ENCODE measurements at places on chromosomes 1 and 21.

DNA sequence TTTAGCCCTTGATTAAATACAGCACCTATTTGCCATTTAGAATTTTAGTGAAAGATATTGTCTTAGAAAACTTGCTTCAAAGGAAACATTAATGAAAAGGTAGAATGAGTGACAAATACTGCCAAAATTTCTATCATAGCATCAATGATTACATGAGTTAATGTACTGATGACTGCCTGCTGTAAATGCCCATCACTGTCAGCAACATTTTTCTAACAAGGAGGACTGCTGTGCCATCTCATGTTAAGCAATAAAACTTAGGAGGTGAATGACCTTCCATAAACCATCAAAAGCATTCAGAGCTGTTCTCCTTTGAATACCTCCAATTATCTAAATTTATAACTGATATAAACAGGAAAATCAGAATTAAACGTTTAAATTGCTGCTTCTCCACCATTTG lies 54.3 kb downstream of the GRIK1 start:
- H3K4me3 ChIP-seq, result no peak overlapping the region
- H3K4me1 ChIP-seq, result no peaks in the 10 kb centered on the region
- no peaks in the 10 kb centered on the region for H3K36me3 ChIP-seq
- no peak for DNase-seq
- no peak overlapping the region for H3K27ac ChIP-seq

- H3K36me3 ChIP-seq, result no peaks in the 10 kb centered on the region
- DNase-seq, result no peak
- no peaks in the 10 kb centered on the region for H3K27me3 ChIP-seq
- H3K4me3 ChIP-seq, result no peak overlapping the region
- H3K4me1 ChIP-seq, result no peaks in the 10 kb centered on the region
Measured at GRCh38 chr1:4734791-4735190, 80.4 kb downstream of the AJAP1 start.

- H3K27ac ChIP-seq, result peak overlapping the region; percentile 72
- H3K4me1 ChIP-seq, result peaks cover 36% of the 10 kb centered on the region
- no peak overlapping the region for H3K4me3 ChIP-seq
- peak; percentile 85 for DNase-seq
- H3K27me3 ChIP-seq, result no peaks in the 10 kb centered on the region
Measured at GRCh38 chr1:215475796-215476481, 91.2 kb upstream of the KCTD3 start.

GRCh38 chr1:36636206-36636605 lies 153.5 kb upstream of the CSF3R start:
- DNase-seq, result no peak
- no peak overlapping the region for H3K27ac ChIP-seq
- H3K4me1 ChIP-seq, result no peaks in the 10 kb centered on the region
- no peak overlapping the region for H3K4me3 ChIP-seq

- no peaks in the 10 kb centered on the region for H3K36me3 ChIP-seq
- H3K27ac ChIP-seq, result no peak overlapping the region
- H3K4me1 ChIP-seq, result no peaks in the 10 kb centered on the region
- no peak for DNase-seq
Measured at GRCh38 chr1:118826669-118827068, 161.5 kb downstream of the TBX15 start.

DNA sequence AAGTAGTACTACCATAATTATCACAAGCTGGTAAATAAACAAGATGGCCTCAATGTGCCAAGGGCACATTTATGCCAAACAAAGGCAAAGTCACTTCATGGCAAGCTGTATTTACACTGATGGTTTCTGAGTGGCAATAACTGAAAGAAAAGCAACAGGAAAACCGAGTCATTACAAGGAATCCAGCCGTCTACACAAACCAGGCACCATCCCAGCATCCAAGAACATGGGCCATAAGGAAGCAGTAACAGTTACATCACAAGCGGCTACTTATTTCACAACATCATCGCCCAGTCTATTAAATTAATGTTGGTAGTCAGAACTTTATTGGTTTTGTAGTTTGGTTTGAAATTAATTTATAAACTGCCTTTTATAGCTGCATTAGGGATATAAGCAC lies 214.2 kb downstream of the RERE start:
- H3K27me3 ChIP-seq, result no peaks in the 10 kb centered on the region
- no peak overlapping the region for H3K27ac ChIP-seq
- peak; percentile 51 for DNase-seq
- no peaks in the 10 kb centered on the region for H3K36me3 ChIP-seq
- H3K4me1 ChIP-seq, result peaks cover 5% of the 10 kb centered on the region

- no peaks in the 10 kb centered on the region for H3K27me3 ChIP-seq
- no peak for DNase-seq
- H3K27ac ChIP-seq, result no peak overlapping the region
- no peaks in the 10 kb centered on the region for H3K36me3 ChIP-seq
Measured at GRCh38 chr1:110243574-110243973, 33.5 kb downstream of the KCNC4 start.

DNA sequence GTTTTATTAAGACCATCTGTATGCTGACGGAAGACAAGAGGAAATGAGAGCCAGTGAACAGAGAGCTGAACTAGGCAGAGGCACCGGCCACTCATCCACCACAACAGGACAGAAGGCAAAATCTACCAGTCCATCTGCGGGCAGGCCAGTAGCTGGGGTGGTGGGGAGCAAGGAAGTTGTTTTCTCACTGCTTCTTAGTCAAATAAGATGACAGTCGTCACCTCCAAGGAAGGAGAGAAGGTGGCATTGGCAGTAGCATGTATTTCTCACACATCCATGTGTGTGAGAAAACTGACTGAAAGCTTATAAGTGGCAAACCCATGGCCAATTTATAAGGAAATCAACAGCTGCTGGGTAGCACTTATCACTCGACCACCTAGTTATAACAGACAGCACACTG lies 8.2 kb downstream of the TTC13 start:
- no peaks in the 10 kb centered on the region for H3K27me3 ChIP-seq
- H3K27ac ChIP-seq, result no peak overlapping the region
- no peak for DNase-seq
- no peak overlapping the region for H3K4me3 ChIP-seq
- H3K36me3 ChIP-seq, result no peaks in the 10 kb centered on the region

DNA sequence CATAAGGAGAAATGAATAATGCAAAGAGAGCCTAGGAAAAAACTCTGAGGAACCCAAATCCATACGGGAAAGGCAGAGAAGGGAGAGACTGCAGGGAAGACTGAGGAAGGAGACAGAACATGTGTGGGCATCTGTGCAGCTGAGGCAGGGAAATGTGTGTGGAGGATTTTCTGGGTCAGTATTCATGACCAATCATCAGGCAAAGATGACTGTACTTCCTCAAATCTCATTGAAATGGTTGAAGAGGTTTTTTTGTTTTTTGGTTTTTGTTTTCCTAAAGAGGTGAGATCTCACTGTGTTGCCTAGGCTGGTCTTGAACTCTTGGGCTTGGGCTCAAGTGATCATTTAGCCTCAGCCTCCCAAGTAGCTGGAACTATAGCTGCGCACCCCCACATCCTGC lies 15.7 kb downstream of the DIP2A start:
- no peaks in the 10 kb centered on the region for H3K36me3 ChIP-seq
- H3K27me3 ChIP-seq, result no peaks in the 10 kb centered on the region
- H3K4me3 ChIP-seq, result no peak overlapping the region
- peak; percentile 23 for DNase-seq
- peaks cover 25% of the 10 kb centered on the region for H3K4me1 ChIP-seq

DNA sequence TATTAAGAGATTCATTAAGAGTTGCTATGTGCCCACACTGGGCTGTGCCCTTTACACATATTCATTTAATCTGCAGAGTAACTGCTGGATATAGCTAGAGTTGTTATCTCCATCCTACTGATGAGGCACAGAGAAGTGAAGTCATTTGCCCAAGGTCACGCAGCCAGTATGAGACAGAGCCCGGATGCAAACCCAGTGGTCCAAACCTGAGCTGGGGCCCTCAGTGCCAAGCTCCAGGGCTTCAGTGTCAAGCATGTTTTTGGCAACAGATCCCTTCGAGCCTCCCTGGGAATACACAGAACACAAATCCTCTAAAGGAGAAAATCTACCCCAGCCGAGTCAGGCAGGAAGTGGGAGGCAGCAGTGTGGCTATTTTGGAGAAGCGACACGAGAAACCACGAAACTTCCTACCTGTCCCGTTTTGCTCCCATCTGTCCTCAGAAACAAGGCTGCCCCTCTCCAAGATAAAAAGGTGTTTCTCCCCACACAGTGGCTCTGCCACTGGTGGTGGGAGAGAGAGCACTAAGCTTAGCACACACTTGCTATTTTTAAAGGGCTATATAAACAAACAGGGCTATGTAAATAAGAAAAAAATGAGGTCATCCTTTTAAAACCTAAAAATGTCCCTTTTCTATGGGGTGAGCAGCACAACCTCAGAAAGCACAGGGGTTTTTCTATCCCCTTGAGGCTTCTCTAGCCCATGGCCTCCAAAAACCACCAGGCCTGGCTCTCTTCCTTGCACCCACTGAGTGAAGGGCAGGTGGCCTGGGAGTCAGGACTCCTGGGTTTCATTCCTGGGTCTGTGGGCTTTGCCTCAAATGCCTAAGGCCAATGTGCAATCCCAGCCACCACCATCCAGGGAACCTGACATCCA lies 138.6 kb upstream of the EDN2 start:
- no peaks in the 10 kb centered on the region for H3K36me3 ChIP-seq
- no peak overlapping the region for H3K27ac ChIP-seq

GRCh38 chr1:1290238-1290731 lies 10.0 kb downstream of the SCNN1D start:
- H3K27me3 ChIP-seq, result no peaks in the 10 kb centered on the region
- no peaks in the 10 kb centered on the region for H3K36me3 ChIP-seq
- H3K27ac ChIP-seq, result no peak overlapping the region
- peak; percentile 78 for DNase-seq
- no peaks in the 10 kb centered on the region for H3K4me1 ChIP-seq
- no peak overlapping the region for H3K4me3 ChIP-seq

DNA sequence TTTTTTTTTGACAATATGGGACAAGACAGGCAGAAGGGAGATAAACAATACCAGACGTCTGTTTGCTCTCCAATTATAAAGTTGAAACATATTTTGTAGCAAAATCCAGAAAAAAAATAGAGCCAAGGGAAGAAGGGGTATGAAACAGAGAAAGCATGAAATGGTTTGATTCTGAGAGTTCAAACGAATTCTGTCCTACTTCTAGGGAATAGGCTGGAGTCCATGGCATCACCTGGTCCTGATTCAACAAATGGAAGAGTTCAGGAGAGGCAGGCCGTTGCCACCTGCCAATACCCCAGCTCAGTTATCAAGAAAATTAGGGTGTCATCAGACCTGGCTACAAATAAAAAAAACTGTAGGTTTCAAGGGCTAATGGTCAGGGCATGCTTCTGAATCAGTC lies 71.8 kb downstream of the CLSTN1 start:
- no peak overlapping the region for H3K4me3 ChIP-seq
- no peak for DNase-seq
- H3K36me3 ChIP-seq, result peaks cover 7% of the 10 kb centered on the region

GRCh38 chr1:12600335-12600734 lies 17.7 kb downstream of the DHRS3 start:
- no peaks in the 10 kb centered on the region for H3K27me3 ChIP-seq
- no peaks in the 10 kb centered on the region for H3K36me3 ChIP-seq
- DNase-seq, result no peak
- no peak overlapping the region for H3K4me3 ChIP-seq
- peaks cover 33% of the 10 kb centered on the region for H3K4me1 ChIP-seq

DNA sequence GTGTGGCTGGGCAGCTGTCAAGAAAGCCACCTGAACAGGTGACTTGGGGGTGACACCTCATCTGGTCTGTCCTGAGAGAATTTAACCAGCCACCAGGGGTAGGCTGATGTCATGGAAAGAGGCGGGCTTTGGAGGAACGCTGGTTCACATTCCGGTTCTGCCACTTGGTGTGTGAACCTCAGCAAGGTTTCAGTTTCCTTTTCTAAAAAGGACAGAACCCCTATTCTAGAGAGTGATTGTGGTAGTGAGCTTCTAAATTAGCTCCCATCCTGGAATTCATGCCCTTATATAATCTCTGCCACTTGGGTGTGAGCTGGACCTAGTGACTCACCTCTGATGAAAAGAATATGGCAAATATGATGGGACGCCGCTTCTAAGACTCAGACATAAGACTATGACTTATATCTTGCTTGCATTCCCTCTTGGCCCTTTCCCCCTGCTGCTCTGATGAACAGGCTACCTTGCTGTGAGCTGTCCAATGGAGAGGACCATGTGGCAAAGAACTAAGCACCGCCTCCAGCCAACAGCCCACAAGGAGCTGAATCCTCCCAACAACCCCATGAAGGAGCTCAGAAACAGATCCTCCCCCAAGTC lies 332.1 kb downstream of the RRAGC start:
- peak; percentile 3 for DNase-seq
- no peaks in the 10 kb centered on the region for H3K36me3 ChIP-seq
- H3K27ac ChIP-seq, result no peak overlapping the region
- 0 out of 2 replicates have a peak, but pooled peaks cover 3% of the 10 kb centered on the region for H3K27me3 ChIP-seq

DNA sequence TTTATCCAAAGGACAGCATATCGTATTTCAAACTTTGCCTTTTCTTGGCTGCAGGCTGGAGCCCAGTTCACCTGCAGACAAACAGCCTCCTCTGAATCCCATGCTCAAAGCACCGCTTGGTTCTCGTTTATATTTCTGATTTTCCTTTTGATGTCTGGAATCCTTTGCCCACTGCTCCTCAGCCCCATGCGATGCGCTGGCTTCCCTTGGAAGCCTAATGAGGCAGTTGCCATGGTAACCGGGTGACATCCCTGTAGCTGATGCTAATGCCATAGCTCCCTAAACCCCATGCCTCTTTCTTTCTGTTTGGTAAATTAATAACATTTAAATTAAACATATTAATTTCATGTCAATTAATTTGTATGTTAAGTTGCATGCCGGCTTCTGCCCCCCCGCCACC lies 327.1 kb downstream of the PRDM2 start:
- H3K36me3 ChIP-seq, result no peaks in the 10 kb centered on the region
- no peak for DNase-seq
- H3K27ac ChIP-seq, result no peak overlapping the region
- H3K4me3 ChIP-seq, result no peak overlapping the region

- no peak overlapping the region for H3K27ac ChIP-seq
- H3K36me3 ChIP-seq, result no peaks in the 10 kb centered on the region
- peaks cover 25% of the 10 kb centered on the region for H3K27me3 ChIP-seq
- H3K4me1 ChIP-seq, result peaks cover 3% of the 10 kb centered on the region
- DNase-seq, result peak; percentile 93
Measured at GRCh38 chr1:30058970-30059369, 664.4 kb downstream of the MATN1 start.

- H3K36me3 ChIP-seq, result no peaks in the 10 kb centered on the region
- no peaks in the 10 kb centered on the region for H3K27me3 ChIP-seq
- peak; percentile 75 for DNase-seq
- H3K4me3 ChIP-seq, result no peak overlapping the region
Measured at GRCh38 chr1:163315773-163316374, 5.9 kb upstream of the NUF2 start.

GRCh38 chr1:236020359-236021219 lies 44.3 kb downstream of the NID1 start:
- H3K4me1 ChIP-seq, result peaks cover 54% of the 10 kb centered on the region
- peaks cover 16% of the 10 kb centered on the region for H3K36me3 ChIP-seq

Data from GM23248 (cell line).